ENCODE measurements at places on chromosomes 3 and 15.

DNA sequence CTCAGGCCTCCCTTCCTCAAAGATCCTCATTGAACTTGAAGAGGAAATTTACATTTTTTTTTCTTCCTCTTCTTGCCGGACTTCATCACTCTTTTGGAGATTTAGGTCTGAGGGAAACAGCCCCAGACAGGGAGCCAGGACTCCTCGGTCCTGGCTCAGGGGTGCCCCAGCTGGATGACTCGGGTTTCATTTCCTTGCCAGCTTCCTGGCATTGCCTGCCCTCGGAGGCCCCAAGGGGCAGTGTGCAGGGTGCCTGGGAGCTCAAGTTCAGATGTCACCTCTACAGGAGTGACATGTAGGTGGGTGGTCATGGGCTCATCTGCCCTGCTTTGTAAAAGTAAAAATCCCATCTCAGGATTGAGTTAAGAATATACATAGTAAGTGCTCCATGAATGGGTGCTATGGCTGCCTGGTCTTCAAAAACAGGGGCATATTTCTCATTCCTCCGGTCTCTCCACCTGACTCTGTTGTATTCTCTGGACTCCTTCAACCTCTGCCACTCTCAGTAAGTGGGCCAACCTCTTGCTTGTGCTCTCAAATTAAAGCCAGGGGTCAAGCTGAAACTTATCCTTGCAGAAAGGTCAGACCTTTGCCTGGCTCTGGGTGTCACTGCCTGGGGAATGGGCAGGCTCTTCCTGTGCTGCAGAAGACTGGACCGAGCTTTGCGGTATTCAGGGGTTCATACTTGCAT is 51.8 kb downstream of the SMAD6 start:
- no peak for DNase-seq

GRCh38 chr3:70310809-70311208 is 1.6 kb downstream of the MDFIC2 start:
- no peak for DNase-seq

GRCh38 chr3:45137656-45138181 is 8.5 kb downstream of the CDCP1 start:
- DNase-seq = no peak

- DNase-seq = no peak
These were observed 46.8 kb downstream of the KBTBD8 start for GRCh38 chr3:67044955-67045354.

- DNase-seq = no peak
These were observed 127.4 kb downstream of the NR2E3 start for GRCh38 chr15:71937650-71938311.

Measured in RCC 7860 (cell line).